ENCODE measurements at places on chromosomes 3 and 15.

GRCh38 chr3:72776-73175 is 123.8 kb upstream of the CHL1 start:
- no peak for DNase-seq

DNA sequence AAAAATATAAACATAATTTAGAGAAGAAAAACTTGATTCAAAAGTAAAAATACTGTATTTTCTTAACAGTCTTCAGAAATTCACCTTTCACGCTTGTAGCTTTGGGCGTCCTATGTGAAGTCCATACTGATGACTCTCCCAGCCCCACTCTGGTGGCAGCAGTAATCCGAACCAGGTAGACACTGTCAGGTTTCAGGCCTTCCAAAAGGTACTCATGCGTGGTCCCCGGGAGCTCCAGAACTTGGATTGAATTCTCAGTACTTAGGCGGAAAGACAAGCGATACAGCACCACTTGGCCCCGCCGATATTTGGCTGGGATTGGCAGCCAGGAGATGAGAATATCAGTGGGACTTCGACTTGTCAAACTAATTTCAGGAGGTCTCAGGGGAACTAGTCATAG is 69.7 kb downstream of the PRTG start:
- no peak for DNase-seq

GRCh38 chr15:62803856-62804400 is 238.6 kb upstream of the TPM1 start:
- no peak for DNase-seq

- DNase-seq, result no peak
Observed at GRCh38 chr3:177196008-177196455, 1.2 kb downstream of the TBL1XR1 start.

DNA sequence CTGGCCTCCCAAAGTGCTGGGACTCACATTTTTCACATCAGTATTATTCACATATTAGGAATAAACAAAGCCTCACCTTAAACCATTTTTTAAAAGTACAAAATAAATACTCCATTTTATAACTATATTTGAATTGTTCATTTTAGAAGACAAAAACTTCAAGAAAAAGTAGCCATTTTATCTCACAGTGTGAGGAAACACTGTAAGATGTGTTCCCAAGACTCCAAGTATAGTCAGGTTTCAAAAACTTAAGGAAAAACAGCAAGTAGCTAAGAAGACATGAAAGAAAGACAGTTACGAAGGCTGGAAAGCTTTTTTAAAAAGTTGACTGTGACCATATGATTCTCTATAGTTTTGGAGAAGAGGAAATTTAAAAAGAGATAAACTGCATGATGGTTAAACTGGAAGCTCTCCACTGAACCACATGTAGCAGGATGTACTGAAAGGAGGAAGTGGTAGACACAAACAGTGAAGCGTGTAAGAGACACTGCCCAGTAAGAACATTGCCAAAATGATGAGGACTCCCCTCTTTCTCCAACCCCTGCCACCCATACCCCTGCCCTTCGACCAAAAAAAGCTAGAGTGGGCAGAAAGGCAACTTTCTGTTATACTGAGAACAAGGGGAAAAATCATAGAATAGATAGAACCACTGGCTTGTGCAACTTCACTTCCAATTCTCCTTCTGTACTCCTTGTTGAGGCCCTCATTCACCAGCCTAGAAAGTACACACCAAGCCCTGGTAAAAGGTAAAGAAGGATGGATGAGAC is 6.2 kb upstream of the TMF1 start:
- no peak for DNase-seq

All from right lung (tissue), 10 donors.